ENCODE measurements at places on chromosomes 7 and 10.

- no peaks in the 10 kb centered on the region for H3K27me3 ChIP-seq
- H3K4me1 ChIP-seq: peaks cover 4% of the 10 kb centered on the region
- H3K36me3 ChIP-seq: peaks cover 15% of the 10 kb centered on the region
- DNase-seq: no peak
- H3K27ac ChIP-seq: no peak overlapping the region
Observed at GRCh38 chr7:2575733-2576340, 17.1 kb downstream of the IQCE start.

DNA sequence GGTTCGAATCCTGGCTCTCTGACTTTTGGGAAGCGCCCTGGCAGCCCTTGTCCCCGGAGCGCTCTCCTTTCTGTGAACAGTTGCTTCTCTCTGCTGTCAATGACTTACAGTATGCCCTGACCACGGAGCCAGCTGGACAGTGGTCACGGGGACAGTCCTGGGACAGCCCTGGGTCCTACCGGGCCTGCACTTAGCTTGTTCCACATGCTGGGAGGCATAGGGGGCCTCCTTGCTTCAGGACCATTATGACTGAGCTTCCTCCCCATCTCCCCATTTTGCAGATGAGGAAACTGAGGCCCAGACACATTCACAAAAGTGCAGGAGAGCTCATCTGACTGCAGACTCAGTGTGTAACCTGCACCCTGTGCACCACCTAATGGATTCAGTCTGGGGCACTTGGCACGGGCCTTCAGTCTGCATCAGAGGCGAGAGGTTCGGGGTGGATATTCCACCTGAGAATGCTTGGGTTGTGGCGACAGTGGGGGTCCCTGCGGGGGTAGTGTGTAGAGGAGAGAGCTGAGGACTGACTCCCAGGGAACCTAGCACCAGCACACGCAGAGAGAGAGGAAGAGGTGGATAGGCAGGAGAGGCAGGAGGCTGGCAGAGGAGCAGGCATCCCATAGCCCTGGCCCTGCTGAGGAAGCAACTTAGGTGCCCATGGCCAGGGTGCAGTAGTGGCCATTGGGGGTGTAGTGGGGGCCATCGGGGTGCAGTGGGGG lies 1.6 kb downstream of the DOCK1 start:
- peak overlapping the region; percentile 35 for H3K4me3 ChIP-seq
- peaks cover 7% of the 10 kb centered on the region for H3K36me3 ChIP-seq
- H3K4me1 ChIP-seq: peaks cover 26% of the 10 kb centered on the region
- DNase-seq: peak; percentile 29

- no peak overlapping the region for H3K4me3 ChIP-seq
- DNase-seq: no peak
- peaks cover 3% of the 10 kb centered on the region for H3K36me3 ChIP-seq
- H3K27me3 ChIP-seq: no peaks in the 10 kb centered on the region
- no peak overlapping the region for H3K27ac ChIP-seq
- no peaks in the 10 kb centered on the region for H3K4me1 ChIP-seq
Observed at GRCh38 chr7:131455546-131455945, 100.9 kb downstream of the PODXL start.

DNA sequence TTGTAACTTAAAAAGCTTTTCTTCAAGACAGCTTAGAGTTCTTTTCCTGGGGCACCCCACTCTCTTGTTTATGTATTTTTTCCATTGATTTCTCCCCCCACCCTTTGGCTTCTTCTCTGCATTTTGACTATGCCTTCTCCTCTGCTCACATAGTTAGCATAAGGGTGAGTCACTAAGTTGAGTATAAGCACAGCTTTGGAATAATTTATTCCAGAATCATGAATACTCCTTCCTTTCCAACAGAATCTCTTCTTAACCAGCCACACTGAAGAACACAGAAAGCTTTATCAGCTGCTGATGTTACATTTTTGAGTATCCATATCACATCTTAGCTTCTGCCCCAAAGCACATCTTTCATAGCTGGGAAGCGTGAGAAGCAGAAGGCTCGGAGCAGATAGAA lies 449.5 kb upstream of the MKI67 start:
- DNase-seq: no peak
- no peak overlapping the region for H3K27ac ChIP-seq
- no peak overlapping the region for H3K4me3 ChIP-seq

DNA sequence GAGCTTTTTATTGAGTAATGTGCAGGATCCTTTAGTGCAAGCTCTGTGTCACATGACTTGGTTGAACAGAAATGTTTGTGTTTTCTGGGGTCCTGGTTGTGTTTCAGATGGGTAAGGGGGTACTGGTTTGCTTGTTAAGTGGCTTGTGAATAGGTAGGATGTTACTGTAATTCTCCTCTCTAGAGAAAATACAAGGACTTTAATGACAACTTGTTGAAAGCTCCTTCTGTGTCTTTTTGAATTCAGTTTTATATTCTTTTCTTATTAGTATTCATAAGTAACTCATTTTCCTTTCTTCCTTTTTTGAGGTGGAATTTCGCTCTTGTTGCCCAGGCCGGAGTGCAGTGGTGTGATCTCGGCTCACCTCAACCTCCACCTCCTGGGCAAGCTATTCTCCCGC lies 85.5 kb upstream of the BTBD16 start:
- no peak for DNase-seq
- H3K4me3 ChIP-seq: no peak overlapping the region
- no peak overlapping the region for H3K27ac ChIP-seq
- no peaks in the 10 kb centered on the region for H3K36me3 ChIP-seq
- H3K27me3 ChIP-seq: no peaks in the 10 kb centered on the region

DNA sequence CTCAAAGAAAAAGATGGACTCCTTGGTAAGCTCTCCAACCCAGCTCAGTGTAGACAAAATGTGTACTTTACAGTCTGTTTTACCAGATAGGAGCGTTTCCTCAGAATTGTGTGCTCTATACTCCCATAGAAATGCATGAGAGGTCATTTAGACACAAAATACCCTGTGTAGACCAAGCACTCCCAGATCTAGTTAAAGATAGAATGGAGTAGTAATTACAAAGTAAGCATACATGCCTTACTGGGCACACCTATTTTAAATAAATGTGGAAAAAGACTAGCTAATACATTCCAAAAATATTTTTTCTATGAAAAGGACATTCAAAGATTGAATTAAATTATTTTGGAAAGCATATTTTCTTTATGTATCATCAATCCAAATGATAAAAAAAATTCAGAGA lies 271.9 kb upstream of the DGKB start:
- no peak overlapping the region for H3K4me3 ChIP-seq
- no peaks in the 10 kb centered on the region for H3K4me1 ChIP-seq
- H3K36me3 ChIP-seq: no peaks in the 10 kb centered on the region

GRCh38 chr10:90817128-90817889 lies 40.5 kb downstream of the HTR7 start:
- H3K4me3 ChIP-seq: no peak overlapping the region
- no peaks in the 10 kb centered on the region for H3K27me3 ChIP-seq
- no peak for DNase-seq
- no peak overlapping the region for H3K27ac ChIP-seq

- no peaks in the 10 kb centered on the region for H3K4me1 ChIP-seq
- no peak overlapping the region for H3K27ac ChIP-seq
- H3K27me3 ChIP-seq: no peaks in the 10 kb centered on the region
- no peaks in the 10 kb centered on the region for H3K36me3 ChIP-seq
- no peak overlapping the region for H3K4me3 ChIP-seq
Observed at GRCh38 chr10:114777415-114777814, 44.2 kb upstream of the FHIP2A start.

DNA sequence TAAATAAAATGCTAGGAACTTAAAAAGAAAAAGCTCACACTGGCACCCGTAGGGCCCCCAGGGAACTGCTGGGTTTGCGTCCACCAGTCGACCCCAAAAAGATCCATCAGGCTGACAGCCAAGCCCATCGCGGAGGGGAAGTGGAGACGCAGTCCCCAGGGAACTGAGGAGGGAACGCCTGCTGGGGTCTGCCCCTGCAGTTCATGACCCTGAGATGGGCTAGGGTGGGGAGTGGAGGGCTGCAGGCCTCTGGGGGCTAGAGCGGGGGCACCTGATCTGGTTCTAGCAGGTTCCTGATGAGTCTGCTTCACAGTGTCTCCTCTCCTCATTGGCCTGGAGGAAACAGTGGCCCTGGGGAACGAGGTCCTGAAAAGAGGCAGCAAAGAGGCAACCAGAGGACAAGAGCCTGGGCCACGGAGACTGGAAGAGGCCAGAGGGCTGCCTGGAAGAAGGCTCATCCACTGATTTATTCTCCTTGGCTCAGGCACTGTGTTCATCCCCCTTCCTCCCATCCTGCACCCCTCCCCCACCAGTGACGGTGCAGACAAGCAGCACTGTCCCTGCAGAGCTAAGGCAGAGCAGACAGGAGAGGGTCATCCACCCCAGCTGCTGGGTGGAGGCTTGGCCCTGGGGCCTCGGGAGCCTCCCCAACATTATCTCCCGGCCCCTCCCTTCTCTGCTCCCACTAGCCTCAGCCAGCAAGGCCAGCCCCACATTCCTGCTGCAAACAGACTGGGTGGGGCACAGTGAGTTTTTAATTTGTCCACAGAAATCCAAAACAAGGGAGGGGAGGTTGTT lies 24.7 kb upstream of the HSPA12A start:
- H3K27ac ChIP-seq: no peak overlapping the region
- H3K27me3 ChIP-seq: no peaks in the 10 kb centered on the region
- no peak overlapping the region for H3K4me3 ChIP-seq
- DNase-seq: no peak

- no peak overlapping the region for H3K27ac ChIP-seq
- H3K36me3 ChIP-seq: no peaks in the 10 kb centered on the region
- peak; percentile 38 for DNase-seq
- no peaks in the 10 kb centered on the region for H3K27me3 ChIP-seq
Observed at GRCh38 chr7:74655768-74656440, 1.6 kb upstream of the GTF2I start.

DNA sequence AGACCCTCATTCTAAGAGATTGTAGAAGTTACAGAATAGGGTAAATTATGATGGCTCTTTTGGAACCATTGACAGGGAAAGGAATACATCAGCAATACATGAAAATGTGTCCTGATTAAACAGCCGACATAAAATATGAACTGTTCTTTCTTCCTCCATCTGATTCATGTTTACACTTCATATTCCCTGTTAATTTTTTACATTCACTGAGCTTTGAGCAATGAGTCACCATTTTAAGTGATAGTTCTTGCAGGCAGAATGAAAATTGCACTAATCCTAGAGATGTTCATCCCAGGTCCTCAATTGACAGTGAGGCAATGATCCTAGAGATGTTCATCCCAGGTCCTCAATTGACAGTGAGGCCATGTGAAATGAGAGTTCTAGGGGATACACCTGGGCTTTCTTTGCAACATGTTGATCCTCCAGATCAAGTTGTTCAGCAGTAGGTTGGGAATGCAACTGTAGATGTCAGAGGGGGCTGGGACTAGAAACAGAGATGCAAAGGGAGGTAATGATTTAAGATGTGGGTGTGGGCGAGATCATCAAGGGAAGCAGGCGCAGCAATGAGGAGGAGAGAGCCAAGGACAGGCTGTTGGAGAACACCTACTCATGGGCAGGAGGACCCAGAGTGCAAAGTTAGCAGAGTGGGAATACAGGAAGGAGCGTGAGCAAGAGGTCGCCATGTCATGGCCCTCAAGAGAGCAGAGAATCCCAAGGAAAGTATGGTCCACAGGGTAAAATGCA lies 138.7 kb downstream of the ZNF365 start:
- no peak overlapping the region for H3K4me3 ChIP-seq
- no peaks in the 10 kb centered on the region for H3K27me3 ChIP-seq
- H3K36me3 ChIP-seq: no peaks in the 10 kb centered on the region

DNA sequence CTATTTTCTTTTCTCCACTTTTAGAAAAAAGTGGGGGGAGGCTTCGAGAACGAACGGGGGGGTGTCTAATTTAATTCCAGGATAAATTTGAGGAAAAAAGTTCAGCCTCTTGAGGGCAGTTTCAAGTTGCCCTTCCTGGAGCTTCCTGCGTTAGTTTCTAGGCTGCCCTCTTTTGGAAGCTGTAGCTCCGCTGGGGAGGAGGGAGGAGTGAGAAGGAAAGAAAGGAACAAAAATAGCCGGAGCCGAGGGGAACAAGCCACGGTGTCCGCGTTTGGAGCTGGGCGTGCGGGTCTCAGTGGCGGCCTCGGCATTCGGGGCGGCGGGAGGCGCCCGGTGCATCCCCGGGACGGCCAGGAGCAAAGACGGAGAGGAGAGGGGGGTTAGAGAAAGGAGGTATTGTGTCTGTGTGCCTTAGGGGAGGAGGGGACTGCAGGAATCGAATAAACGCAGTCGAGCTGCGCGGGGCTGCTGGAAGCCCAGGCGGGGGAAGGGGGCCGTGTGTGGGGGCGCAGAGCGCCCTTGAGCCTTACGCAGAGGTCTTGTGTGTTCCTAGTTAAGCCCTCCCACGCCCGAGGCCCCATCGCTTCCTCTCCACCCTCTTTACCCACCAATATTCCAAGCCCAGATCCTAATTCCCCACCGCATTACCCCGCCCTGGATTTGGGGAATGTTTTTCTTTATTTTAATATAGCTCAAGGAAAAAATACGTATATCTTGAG lies 2.0 kb upstream of the TNRC18 start:
- peaks cover 4% of the 10 kb centered on the region for H3K36me3 ChIP-seq
- no peaks in the 10 kb centered on the region for H3K27me3 ChIP-seq
- H3K27ac ChIP-seq: peak overlapping the region; percentile 99
- peaks cover 17% of the 10 kb centered on the region for H3K4me1 ChIP-seq
- H3K4me3 ChIP-seq: peak overlapping the region; percentile 76

DNA sequence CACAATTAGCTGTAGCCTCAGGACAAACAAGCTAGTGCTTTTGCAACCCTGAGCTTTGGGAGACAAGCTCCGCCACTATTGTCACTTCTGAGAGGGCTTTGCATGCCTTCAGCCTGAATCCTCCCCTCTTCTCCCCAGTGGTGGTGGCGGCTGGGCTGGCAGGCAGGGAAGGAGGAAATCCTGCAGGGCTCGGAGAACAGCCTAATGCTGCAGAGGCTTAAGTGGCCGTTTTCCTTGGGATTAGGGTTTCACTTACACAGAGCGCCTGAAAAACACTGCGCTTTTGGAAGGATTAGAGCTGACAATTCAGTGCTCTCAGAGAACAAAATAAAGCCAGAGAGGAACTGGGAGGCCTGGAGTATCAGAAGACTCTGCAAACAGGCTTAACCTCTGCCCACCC lies 71.3 kb downstream of the PAX2 start:
- peak; percentile 65 for DNase-seq
- no peak overlapping the region for H3K4me3 ChIP-seq
- peaks cover 8% of the 10 kb centered on the region for H3K27me3 ChIP-seq
- no peaks in the 10 kb centered on the region for H3K36me3 ChIP-seq
- H3K4me1 ChIP-seq: peaks cover 2% of the 10 kb centered on the region
- no peak overlapping the region for H3K27ac ChIP-seq

DNA sequence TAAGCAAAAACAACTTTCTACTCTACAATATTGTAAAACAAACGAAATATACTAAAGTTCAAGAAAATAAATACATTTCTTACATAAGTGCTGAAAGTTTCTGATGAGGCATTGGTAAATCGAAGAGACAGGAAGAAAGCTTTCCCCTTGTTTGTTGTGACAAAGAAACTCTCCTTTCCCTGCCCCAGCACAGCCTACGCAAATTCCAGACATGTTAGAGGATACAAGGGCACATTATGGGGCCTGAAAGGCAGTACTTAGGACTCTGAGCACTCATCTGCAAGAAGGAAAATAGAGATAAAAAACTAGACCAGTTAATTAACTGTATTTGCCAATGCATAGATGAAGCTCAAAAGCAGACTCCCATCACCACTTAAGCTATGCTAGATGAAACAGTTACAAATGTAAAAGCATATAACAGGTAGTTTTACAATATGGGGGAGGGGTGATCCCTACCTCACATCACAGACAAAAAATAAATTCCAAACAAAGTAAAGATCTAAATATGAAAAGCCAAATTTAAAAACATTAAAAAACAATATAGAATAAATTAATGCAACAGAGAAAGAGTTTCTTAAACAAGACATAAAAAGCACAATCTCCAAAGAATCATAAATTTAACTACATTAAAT lies 21.8 kb downstream of the ARHGAP19 start:
- no peaks in the 10 kb centered on the region for H3K27me3 ChIP-seq
- DNase-seq: no peak
- H3K4me3 ChIP-seq: no peak overlapping the region
- no peaks in the 10 kb centered on the region for H3K4me1 ChIP-seq
- no peaks in the 10 kb centered on the region for H3K36me3 ChIP-seq
